ENCODE measurements at places on chromosomes 6 and 20. TPM values are rescaled to one million over a fixed set of nuclear protein-coding genes. Genes with fewer than 3 reads are reported as not detected.
A peak's percentile ranks its signal among the peaks of the same experiment; 100 is the strongest.

PABPC1L gene
- 8.0 TPM for total RNA-seq

MMP24 gene
- total RNA-seq = 0.92 TPM

CAP2 gene
- total RNA-seq = 10.3 TPM

NKAIN4 gene
- total RNA-seq = not detected

PRND gene
- 37.8 TPM for total RNA-seq

GJA1 gene
- 10.4 TPM for total RNA-seq

CDH26 gene
- total RNA-seq = 0.41 TPM

DNA sequence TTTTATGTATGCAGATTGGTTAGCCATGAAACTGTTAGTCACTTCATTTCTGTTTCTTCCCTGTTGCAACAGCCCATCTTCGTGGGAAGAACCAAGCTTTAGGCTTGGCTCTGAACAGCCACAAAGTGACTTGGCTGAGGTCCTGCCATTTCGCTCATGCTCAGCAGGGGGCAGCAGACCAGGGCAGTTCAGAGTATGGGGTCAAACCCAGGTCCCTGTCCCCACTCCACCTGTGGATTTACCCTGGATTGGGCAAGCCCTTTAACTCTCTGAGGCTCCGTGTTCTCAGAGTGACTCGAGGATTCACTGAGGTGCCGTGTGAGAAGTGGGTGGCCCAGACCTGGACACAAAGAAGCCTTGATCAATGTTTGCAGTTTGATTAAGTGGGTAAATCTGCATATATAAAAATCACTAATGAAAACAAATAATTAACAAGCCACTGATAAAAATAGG is 19.8 kb upstream of the MAP1LC3A start:
- ATAC-seq = no peak

GRCh38 chr6:56378966-56379585 is 131.7 kb upstream of the COL21A1 start:
- peak; percentile 52 for ATAC-seq

DNA sequence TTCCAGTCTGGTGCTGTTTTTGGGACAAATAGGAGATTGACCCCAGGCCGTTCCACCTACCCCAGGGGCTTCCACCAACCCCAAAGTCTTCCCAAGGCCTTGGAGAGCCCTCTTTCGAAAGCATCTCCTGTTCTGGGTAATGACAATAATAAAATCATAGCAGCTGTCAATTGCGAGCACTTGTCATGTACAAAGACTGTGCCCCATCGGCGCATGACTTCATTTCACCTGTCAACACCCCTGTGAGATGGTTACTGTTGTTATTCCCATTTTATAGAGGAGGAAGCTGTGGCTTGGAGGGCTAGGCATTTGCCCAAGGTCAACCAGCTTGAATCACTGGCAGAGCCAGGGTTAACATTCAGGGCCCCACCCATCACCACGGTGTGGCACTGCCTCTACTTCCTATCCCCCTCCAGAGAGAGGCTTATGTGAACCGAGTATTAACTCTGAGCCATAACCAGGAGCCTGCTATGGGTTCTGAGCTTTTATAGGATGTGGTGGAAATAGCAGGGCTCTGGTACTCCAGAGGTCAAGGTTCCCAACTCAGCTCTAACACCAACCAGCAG is 51.2 kb downstream of the HNF4A start:
- ATAC-seq = no peak

GRCh38 chr20:59121714-59122565 is 41.7 kb upstream of the ZNF831 start:
- ATAC-seq = no peak

GRCh38 chr20:40706977-40707582 is 18.0 kb upstream of the MAFB start:
- ATAC-seq = peak; percentile 82

DNA sequence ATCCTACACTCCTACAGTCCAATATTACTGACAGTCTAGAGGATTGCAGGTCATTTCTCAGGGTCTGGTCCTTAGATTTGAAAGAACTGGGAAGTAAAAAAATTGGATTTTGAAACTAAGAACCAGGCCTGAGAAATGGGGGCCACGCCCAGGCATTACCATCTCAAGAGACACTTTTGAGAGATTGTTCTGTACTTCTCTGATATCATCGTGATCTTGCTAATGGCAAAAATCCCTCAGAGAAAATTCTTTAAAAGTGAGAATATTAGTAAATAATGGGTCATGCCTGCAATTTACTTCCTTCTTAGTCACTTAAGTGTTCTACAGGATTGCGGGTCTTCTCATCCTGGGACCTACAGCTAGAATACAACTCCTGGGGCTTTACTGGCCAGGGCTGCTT is 42.0 kb upstream of the HIVEP1 start:
- no peak for ATAC-seq

- no peak for ATAC-seq
These were observed 92.0 kb downstream of the ATXN1 start for GRCh38 chr6:16669227-16669626.

GRCh38 chr6:91088976-91089375 is 502.1 kb upstream of the MAP3K7 start:
- no peak for ATAC-seq

- ATAC-seq = no peak
These were observed 87.5 kb upstream of the HDAC2 start for GRCh38 chr6:114058435-114058834.

DNA sequence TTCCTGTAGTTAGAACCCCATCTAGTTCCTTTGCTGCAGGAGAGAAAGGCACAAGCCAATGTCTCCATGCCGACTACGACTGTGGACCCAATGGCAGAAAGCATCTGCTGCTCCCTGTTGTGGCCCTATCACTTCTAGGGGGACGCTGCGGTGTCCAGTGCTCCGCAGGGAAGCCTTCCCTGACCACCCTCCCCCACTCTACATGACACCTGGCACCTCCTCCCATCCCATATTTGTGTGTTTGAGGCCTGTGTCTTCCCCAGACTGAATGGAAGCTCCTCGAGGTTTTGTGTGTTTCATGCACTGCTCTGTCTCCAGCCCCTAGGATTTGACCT is 159.5 kb downstream of the DTNBP1 start:
- ATAC-seq = no peak

DNA sequence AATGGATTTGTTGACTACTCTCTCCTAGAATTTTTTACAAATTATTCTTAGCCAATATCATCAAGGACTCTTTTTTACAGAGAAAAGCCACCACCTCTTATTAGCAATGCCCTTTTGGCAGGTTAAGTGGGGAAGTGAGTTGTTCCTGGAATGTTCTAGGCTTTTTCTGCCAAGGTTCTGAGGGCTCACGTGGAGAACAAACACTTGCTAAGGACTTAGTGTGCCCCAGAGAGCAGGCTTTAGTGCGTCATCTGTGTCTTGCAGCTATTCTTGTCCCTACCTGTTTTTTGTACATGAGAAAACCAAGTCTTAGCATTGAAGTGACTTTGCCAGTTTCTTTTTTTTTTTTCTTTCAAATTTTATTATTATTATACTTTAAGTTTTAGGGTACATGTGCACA is 33.5 kb downstream of the CFAP61 start:
- no peak for ATAC-seq

- no peak for ATAC-seq
These were observed 133.7 kb downstream of the EDN1 start for GRCh38 chr6:12423832-12424231.

DNA sequence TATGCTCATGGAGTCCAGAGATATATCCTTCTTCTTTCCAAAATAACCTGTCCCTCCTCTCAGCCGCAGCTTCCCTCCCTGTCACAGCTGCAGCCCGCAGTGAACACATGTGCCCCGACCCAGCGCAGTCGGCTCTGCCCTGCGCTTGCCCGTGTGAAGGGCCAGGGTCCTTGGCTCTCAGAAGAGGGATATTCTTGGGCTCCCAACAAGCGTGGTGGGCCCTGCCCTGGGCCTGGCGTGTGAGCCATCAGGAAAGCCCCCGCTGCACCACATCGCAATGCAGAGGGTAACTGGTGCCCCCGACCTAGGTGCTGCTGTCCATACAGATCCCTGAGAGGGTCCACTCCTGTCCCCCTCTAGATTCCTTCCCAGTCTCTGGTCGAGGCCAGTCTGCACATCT is 65.2 kb downstream of the SSR1 start:
- no peak for ATAC-seq

- ATAC-seq = no peak
These were observed 134.7 kb downstream of the RCAN2 start for GRCh38 chr6:46356543-46356942.

Data from motor neuron (in vitro differentiated cells).